Activated CD4-positive, CD25-positive, alpha-beta regulatory T cell (primary cell): ENCODE measurements at places on chromosomes 6 and 20.

DNA sequence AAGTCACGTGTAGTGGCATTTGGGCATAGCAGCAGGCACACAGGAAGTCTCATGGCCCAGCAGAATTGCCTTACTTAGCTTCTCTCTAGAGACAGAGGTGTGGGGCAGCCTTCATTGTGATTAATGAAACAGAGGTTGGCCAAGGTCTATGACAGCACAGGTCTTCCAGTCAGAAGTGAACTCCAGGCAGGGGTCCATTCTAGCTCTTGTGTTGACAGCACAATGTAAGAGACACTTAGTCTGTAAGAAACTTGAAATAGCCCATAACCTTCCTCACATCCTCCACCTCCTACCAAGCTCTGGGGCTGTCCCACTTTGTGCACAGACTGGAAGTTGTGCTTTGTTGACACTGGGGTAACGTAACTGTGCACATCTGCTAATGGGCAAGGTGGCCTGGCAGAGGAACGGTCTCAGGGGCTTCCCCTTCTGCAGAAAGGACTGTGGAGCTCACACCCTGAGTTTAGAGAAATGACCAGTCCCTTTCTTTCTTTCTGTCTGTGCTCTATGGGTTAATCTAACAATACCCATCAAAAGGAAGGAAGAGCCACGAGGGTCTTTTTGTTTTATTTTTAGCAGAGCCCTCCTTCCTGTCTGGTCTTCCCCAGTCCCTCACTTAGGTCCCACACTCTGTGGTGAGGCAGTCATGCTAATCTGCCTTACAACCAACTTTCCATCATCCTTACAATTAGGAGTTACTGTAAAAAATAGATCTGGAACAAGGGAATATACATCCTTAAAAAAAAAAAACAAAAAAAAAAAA, 35.6 kb upstream of the TAGAP start:
- no peak for DNase-seq

DNA sequence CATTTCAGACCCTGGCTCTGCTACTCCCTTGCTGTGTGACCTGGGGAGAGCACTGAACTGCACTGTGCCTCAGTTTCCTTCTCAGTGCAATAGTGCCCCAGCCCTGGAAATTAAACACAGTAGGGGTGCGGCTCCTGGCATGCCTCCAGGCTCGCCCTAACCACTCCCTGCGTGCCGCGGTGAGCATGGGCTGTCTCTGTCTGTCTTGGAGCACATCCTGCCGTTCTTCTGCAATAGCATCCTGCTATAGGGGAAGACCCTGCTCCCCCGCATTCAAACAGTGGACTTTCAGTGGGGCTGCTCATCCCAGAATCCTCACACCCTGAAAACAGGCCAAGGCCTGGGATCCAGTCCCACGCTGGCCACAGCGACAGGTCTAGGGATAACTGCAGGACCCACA, 129.5 kb downstream of the FOXC1 start:
- no peak for DNase-seq

DNA sequence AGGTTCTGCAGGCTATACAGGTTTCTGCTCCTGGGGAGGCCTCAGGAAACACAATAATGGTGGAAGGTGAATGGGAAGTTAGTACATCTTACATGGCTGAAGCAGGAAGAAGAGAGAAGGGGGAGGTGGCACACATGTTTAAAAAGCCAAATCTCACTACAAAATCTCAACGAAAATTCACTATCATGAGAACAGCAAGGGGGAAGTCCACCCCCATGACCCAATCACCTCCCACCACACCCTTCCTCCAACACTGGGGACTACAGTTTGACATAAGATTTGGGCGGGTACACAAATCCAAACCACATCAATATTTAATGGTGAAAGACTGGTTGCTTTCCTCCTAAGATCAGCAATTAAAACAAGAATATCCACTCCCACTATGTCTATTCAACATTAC, 13.8 kb upstream of the POLR1H start:
- no peak for DNase-seq

GRCh38 chr6:142842418-142843261, 102.3 kb downstream of the HIVEP2 start:
- no peak for DNase-seq

GRCh38 chr6:53579338-53579737, 34.4 kb upstream of the GCLC start:
- DNase-seq = no peak

GRCh38 chr6:16136621-16137450, 8.0 kb downstream of the MYLIP start:
- DNase-seq = no peak

DNA sequence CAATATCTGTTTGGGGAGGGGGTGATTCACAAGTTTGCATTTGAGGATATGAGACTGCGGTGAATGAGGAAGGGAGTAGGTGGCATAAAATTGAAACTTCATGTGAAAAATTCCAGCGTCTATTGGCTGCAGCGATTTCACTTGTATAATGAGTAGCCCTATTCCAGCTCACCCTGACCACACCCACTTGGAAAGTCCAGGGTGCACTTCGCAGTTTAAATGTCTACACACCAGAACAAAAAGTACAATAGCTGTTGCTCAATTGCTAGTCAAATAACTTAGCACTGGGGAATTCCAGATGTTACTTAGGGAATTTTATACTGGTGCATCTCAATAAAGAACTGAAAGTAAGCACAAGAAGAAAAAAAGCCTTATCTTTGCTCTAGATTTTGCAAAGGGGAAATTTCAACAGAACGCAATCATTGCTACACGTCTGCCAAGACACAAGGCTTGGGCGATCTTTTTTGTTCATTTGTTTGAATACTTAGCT, 6.3 kb downstream of the TNFAIP3 start:
- DNase-seq = no peak

- no peak for DNase-seq
Measured at GRCh38 chr20:25195962-25196785, 662 bp downstream of the ENTPD6 start.

- DNase-seq = no peak
Measured at GRCh38 chr6:20608356-20608755, 74.1 kb downstream of the CDKAL1 start.
